NCI-H2081 treated with DMSO at 0.1 percent for 48 hours (cell line): ENCODE measurements at places on chromosomes 2 and 18.

DNA sequence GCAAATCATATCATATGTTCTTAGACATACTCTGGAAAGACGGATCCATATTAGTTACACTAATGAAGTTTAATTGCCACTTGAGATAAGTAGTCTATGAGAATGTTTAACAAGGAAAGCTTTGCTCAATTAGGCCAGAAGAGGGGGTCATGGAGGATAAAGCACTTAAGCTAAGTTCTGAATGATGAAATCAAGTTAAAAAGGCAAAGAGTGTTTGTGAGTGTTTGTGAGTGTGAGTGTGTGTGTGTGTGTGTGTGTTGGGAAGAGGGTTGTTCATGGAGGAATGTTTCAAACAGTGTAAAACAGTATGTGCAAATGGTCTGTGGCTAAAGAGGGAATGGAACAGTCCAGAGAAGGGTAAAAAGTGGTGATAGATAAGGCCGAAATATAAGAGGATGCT lies 360.9 kb downstream of the ERBB4 start:
- DNase-seq, result no peak

DNA sequence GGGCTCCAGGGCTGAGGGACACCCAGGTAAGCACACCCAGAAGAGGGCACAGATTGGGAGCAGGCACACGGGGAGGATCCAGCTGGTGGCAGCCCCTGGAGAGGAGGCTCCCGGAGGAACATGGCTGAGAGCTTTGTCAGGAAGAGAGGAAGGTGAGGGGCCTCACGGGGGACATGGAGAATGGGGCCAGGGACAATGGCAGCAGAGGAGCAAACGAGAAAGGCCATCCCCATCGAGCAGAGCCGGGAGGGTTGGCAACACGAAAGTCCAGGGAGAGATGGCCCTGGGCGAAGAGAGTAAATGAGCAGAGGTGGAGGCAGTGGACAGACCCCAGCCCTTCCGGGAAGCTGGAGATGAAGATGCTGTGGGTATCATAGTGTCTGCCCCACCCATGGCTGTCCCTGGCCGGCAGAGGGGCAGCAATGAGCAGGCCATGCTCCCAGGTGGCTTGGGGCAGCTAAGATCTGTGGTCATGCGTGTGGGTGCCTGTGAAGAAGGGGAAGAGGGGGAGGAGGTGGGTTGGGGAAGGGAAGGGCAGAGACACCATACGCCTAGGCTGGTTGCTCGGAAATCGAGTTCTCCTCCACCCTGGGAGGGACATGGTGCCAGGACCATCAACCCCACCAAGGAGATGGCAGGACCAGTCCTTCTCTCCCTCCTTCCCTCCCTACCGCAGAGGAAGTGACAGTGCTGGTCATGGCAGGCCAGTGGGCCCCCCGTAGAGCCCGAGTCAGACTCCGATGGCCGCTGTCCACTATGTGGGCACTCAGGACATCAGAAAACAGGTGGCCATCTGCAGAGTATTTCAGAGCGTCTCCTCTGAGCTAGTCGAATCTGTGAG lies 191.7 kb downstream of the NDUFA10 start:
- DNase-seq, result no peak

GRCh38 chr2:206341396-206341795 lies 66.9 kb downstream of the ZDBF2 start:
- no peak for DNase-seq

DNA sequence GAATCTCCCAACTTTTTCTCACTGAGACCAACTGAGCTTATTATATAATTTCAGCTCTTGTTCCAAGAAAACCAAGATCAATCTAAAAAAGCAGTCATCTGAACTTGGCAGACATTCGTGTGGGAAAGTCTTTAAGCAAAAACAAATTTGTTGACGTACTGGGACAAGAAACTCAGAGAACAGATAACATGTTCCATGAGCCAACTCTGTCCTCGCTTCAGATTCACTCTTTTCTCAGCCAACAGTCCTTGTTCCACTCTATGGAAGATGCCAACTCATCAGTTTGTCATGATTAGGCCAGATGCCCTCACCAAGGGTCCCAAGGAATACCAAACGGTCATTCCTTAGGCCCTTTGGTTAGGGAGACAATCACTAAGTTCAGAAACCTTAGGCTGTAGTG lies 224.2 kb upstream of the CTAGE1 start:
- no peak for DNase-seq

GRCh38 chr2:237282568-237283128 lies 131.3 kb downstream of the COL6A3 start:
- no peak for DNase-seq

DNA sequence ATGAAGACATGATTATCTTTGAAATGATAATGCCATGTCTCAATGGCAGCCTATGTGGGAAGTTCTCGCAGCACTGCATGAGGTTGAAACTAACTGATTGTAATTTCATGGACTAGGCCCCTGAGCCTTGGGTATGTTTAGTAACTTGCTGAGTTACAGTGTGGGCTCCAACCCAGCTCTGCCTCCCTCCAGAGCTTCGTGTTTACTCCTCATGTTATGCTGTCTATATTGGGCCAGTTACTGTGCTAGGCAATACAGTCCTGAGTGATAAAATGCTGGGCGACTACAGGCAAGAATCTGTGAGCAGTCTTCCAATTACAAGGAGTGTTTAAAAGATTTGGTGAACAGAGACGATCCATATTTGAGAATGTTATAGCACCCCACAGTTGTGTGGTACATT lies 530.1 kb upstream of the CDH2 start:
- DNase-seq, result no peak

DNA sequence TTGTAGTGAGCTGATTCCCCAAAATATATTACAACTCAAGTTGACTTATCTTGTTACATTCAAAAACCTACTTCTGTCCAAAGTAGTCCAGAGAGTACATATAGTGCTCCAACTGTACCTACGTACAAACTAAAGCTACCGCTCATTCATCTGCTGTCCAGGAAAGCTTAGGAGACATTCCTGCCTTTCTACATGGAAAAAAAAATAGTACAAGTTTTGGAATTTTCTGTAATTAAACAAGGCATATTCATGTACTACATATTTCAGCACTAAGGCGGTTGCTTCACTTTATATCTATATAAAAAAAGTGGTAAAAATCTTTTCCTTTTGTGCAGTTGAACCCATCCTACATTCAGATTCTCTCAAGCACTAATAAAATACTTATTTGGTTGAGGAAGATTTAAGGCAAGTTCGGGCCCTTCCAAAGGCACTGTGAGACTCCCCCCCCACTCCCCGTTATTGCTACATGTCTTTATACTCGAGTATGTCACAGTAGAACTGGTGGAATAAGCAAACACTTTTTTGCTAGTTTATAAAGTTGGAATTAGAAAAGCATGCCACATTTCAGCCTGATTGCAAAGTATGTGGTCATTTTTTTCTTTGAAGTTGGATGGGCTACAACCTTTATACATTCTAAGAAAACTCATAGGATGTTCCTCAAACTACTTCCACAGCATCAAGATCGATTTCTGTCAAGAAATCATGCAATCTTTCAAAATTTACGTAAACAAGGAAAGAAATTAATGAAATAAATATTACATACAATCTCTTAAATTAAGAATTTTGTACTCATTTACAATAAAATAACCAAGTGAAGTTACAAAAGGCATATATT lies 3.7 kb downstream of the ZFP36L2 start:
- no peak for DNase-seq

DNA sequence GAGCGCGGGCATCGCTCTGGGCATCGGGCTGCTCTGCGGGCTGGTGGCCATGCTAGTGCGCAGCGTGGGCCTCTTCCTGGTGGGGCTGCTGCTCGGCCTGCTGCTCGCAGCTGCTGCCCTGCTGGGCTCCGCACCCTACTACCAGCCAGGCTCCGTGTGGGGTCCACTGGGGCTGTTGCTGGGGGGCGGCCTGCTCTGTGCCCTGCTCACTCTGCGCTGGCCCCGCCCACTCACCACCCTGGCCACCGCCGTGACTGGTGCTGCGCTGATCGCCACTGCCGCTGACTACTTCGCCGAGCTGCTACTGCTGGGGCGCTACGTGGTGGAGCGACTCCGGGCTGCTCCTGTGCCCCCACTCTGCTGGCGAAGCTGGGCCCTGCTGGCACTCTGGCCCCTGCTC lies 3.8 kb downstream of the TMEM198 start:
- no peak for DNase-seq

DNA sequence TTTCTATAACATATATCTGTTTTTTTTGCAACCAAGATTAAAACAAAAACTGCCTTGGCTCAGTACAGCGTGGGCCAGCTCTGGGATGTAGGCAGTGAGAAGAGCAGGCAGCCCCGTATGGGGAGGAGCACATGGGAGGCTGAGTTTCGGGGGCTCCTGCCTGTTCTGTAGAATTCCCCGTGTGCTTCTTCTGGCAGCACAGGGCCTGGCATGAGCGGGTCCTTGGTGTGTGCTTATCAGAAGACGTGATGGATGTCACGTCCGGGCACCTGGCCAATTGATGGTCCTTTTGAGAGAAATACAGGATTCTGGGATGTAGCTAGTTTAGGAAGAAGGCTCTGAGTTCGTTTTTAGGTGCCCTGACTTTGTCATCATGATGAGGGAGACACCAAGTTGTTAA lies 16.2 kb downstream of the IMPA2 start:
- no peak for DNase-seq

DNA sequence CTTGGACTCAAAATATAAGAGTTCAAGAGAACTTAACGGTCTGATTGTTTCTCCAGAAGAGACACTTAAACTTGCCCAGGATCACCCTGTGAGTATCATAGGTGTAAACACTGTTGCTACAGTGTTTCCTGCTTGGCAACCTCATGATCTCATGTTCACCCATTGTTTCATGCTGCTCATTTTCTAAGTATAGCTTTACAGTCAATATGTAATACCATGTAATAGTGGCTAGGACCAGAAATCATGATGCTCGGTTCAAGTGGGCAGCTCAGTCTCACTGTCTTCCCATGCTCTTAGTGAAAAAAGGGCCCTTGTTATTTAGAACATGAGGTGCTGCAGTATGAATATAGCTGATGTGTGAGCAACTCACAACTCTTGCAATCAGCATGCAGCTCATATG lies 157.5 kb downstream of the CERS6 start:
- no peak for DNase-seq

GRCh38 chr2:196534495-196534894 lies 105.0 kb upstream of the CCDC150 start:
- no peak for DNase-seq

- DNase-seq, result no peak
Observed at GRCh38 chr2:50556934-50557575, 474.9 kb downstream of the NRXN1 start.

DNA sequence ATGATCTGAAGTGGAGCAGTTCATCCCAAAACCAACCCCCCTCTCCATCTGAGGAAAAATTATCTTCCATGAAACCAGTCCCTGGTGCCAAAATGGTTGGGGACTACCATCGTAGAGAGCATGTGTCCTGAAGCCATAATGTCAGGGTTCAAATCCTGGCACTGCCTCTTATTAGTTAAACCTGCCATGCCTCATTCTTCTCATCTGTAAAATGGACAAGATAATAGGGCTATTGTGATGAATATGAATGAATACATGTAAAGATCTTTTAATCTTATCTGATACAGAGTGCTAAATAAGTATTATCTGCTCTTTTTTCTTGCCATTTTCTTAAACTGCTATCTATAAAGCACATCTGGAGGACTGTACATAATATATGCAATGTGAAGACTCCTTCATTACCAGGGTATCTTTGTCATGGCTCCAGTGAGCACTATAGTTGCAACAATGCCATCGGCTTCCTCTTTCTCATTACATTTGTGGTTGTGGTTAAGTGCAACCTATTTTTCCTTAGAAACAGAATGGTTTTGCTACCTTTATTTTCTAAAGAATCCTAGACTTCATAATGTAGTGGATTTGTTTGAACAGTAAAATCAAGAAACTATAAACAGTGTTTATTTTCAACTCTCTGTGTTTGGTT lies 27.0 kb downstream of the MFSD6 start:
- no peak for DNase-seq

GRCh38 chr2:65919550-65920188 lies 487.3 kb upstream of the SPRED2 start:
- DNase-seq, result no peak

GRCh38 chr2:189824694-189825396 lies 40.6 kb downstream of the PMS1 start:
- DNase-seq, result no peak

DNA sequence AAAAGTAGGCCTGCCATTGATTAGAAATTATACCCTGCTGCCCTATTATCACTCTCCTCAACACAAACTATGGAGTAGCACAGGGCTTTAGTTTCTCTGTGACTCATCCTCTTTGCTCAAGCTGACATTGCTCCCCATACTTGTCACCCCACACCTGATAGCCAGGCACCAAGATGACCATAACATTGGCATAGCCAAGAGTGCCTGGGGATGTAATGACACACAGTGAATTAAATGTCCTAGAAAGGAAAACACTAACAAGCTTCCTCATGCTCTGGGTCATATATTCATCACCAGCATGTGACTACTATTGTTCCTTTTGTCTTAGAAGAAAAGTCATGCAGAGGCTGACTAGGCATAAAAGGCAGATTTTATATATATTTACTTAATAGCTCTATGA lies 137.8 kb upstream of the RND3 start:
- no peak for DNase-seq
